Trophoblast cell (in vitro differentiated cells and primary cell): ENCODE measurements at places on chromosomes 16 and 17.

DNA sequence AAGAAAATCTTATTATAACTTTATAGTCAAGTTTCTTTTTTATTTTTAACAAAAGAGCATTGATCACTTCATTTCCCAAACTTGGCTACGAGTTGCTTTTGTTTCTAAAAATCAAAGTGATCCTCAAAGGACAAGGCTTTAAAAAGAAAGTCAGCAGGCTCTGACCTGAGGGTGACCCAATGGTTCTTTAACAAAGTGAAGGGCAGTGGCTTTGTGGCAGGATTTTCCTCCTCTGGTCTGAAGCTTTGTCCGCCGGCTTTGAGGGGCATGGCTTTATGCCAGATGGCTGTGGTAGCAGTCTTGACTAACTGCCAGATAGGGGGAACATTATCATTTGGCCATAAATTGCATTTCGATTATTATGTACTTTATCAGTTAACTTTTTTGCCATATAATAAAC lies 28.5 kb downstream of the IQCK start:
- DNase-seq, result no peak

DNA sequence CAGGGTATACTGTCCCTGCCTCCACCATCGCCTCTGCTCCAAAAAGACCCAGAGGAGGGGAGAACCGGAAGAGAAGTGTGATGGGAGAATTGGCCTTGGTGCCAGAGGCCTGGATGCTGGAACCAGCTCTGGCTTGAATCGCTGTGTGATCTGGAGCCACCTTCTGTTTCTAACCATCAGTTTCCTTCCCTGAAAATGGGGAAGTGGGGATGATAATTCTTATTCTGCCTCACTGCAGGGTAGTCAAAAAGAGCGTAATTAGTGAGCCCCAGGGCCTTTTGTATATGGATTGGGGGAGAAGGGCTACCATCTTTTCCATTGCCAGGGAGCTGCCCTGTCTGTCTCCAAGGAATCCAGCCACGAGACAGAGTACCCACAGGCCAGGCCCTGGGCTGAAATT lies 52.2 kb downstream of the CCT6B start:
- no peak for DNase-seq

DNA sequence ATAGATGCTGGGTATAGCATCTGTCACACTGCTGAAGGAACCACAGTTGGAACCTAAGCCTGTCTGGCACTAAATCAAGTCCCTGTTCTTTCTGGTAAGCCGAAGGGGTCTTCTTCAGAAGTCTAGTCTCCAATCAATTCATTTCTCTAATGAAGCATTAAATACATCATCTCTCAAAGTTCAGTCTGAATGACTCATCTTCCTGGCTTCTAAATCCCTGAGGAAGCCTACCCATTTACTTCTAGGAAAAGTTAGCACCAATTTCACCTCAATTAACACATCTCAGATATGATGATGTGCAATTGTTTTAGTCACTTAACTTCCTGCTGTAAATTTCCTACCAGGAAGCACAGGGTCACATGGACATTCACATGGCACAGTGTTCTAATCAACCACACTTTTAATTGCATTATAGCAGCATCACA lies 49.9 kb downstream of the TEX14 start:
- no peak for DNase-seq

DNA sequence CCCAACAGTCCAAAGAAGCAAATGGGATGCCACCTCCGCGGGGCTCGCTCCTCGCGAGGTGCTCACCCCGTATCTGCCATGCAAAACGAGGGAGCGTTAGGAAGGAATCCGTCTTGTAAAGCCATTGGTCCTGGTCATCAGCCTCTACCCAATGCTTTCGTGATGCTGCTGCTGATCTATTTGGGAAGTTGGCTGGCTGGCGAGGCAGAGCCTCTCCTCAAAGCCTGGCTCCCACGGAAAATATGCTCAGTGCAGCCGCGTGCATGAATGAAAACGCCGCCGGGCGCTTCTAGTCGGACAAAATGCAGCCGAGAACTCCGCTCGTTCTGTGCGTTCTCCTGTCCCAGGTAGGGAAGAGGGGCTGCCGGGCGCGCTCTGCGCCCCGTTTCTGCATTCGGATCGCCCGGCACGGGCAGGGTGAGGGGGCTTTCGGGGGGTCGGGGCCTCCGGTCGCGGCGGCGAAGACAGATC lies at the start of gene CDH13:
Gene CDH13, plus strand, starts transcription at position 179 of the 471 bp plus-strand sequence.
- no peak for DNase-seq

- no peak for DNase-seq
Measured at GRCh38 chr16:9154567-9155410, 63.3 kb downstream of the HAPSTR1 start.

- DNase-seq, result no peak
Measured at GRCh38 chr17:62888148-62888547, 77.9 kb upstream of the TANC2 start.

GRCh38 chr17:6020376-6021010 lies 49.7 kb upstream of the WSCD1 start:
- no peak for DNase-seq
